GM12878 (cell line): ENCODE measurements at places on chromosomes 3 and 15.

DNA sequence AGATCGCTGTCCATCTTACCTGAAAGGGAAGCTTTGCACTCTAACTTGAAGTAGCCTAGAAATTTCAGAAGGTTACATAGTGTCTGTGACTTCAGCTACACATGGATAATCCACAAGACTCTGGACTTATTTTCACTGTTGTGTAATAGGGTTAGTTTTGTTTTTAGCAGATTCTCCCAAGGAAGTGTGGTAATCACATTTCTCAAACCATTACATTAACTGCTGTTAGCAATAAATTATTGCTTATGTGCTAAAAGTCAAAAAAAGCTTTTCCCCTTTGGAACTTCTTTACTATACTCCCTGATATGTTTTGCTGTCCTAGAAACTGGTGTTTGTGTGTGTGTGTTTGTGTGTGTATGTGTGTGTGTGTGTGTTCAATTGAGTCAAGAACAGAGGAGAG, 351.8 kb upstream of the TPRG1 start:
- no peak for DNase-seq

DNA sequence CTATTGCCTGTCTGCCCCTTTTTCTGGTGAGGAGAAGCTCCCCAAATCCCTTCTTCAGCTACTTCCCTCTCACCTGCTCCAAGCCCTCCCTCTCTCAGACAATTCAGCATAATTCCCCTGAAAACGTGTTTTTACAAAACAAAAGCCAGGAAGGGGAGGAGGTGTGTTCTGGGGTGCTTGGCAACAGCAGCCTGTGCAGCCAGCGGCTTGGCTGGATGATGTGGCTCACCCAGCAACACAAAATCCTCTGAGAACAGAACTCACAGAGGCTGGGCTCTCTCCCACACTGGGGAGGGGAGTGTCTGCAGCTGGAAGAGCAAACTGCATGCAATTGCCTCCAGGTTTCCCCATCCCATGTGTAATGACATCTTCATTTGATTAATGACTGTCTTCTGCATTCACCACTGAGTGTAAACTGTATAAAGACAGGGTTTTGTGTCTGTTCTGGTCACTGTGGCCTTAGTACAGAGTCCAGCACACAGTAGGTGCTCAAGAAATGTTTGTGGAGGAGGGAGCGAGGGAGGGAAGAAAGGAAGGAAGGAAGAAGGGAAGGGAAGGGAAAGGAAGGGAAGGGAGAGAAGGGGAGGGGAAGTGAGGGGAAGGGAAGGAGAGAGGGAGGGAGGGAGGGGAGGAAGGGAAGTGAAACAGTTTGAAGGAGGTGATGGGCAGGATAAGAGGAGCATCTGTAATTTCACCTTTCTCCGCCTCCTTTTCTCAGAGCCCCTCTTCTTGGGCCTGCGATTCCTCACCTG, 70.1 kb upstream of the GLCE start:
- no peak for DNase-seq

DNA sequence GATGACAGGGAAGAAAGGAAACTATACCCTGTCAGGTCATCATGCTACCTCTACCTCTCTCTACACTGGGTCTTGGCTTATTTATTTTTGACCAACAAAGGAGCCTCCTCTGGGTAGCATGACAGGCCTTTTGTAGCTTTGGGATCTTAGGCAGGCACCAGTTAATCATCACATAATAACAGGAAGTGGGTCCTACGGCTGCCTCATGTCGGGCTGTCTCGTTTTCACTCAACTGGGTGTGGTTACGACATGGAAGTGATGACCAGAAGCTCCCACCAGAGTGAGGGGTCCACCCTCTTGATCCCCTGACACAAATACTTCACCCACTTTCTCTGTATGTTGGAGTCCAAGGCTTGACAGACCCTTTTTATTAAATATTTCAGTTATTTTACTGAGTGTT, 105.3 kb downstream of the CD47 start:
- peak; percentile 13 for DNase-seq

DNA sequence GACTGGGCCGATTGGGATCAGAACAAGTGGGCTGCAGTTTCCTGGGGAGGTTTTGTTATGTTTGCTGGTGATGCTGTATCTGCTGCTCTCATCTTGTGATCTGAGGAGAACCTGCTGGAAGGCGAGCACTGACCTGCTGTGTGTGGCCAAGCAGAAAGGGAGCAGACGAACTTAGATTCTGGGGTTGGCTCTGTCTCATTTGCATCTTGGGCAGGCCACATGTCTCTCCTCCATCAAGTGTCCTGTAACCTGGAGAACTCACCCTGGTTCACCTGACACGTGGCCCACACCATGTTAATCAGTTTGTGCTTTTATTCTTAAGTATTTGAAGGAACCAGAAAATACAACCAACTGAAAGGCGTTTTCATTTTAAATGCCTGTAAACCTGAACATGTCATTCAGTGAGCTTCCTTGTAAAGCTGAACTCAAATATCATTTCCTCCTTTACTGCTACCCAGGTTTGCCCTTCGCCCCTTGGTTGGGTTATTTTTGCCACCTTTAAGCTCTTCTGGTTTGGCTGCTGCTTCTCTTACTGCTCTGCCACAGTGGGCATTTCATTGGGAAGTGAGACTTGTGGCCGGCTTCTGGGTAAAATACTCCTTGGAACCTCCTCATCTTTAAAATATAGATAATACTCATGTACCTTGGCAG, 33.5 kb upstream of the TRAK1 start:
- DNase-seq, result no peak

DNA sequence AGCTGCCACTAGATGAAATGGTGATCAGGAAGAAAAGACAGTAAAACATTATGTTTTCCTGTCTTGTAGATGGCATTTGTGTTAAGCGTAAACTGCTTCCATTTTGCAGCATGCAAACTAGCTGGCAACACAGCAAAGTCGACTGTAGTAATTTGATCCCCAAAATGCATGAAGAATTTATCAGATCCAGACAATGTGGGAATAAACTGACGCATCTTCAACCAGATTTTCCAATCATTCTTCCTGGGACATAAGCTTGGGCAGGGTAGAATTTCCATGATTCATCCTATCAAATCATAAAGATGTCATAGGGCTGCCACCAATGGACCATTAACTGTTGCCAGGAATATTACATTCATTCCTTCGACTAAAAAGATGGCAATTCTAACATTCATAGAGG, 260.3 kb downstream of the ERC2 start:
- DNase-seq, result no peak

DNA sequence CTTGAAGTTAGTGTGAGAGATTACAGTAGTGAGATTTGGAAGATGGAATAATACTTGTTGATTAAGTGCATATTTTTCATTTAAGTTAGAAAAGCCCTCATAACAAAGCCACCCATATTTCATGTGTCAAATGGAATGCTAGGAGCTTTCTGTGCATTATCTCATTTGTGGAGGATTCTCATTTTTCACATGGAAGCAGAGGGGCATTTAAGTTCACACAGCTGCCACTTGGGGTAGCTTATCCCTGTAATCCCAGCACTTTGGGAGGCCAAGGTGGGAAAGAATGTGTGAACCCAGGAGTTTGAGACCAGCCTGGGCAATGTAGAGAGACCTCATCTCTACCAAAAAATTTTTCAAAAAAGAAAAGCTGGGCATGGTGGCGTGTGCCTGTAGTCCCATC, 55.2 kb downstream of the RAB7A start:
- DNase-seq, result no peak

DNA sequence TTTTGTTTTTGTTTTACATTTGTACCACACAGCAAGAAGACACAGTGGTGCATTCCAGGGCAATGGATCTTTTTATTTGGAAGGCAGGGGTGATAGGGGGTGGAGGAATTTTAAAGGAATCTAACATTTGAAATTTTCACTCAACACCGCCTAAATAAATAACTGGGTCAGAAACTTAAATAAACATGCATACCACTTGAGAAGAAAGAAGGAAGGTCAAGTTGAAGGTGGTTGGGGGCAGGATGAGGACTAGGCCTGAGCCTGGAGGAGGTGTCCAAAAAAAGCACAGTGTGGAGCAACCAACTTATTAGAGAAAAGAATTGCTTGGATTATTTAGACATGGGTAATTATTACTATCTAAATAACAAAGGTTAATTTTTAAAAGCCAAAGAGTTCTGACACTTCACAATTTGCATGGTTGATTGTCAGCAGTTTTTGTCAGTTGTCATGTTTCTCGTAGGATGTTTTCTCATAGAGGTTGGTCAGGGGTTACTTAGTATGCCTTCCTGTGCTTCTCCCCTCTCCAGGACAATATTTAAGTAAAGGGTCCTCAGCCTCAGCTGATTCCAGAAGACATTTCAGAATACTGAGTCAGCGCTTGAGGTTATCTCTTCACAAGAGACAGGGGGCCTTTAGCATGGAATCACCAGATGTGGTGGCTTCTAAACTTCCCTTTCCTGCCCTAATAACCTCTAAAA, 173.7 kb upstream of the SLC2A2 start:
- DNase-seq, result no peak

GRCh38 chr15:62745621-62746225, 296.8 kb upstream of the TPM1 start:
- DNase-seq, result no peak

GRCh38 chr3:195184716-195185421, 86.1 kb downstream of the XXYLT1 start:
- no peak for DNase-seq
